Astrocyte of the spinal cord (primary cell): ENCODE measurements at places on chromosomes 1 and 21.

GRCh38 chr21:36184545-36184944 is 27.9 kb downstream of the DOP1B start:
- DNase-seq = no peak

- no peak for DNase-seq
Measured at GRCh38 chr1:43101061-43101460, 71.0 kb downstream of the EBNA1BP2 start.

DNA sequence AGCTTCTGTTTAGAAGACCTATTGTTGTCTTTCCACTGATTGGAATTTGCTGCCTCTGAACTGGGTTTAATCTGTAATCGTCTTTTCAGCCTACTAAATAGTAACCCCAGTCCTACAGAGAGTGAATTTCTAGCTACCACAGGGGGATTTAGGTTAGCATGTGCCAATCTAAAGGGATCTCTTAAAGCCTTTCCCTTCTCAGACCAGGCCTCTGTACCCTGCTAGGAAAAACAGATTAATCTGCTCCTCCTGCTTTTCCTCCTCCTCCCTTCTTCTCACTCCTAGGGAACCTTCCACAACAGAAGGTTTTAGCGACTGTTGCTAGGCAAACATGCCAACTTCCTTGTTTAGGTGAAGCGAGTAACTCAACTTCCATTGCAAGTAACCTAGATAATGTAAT is 1.3 kb upstream of the RC3H1 start:
- peak; percentile 48 for DNase-seq

DNA sequence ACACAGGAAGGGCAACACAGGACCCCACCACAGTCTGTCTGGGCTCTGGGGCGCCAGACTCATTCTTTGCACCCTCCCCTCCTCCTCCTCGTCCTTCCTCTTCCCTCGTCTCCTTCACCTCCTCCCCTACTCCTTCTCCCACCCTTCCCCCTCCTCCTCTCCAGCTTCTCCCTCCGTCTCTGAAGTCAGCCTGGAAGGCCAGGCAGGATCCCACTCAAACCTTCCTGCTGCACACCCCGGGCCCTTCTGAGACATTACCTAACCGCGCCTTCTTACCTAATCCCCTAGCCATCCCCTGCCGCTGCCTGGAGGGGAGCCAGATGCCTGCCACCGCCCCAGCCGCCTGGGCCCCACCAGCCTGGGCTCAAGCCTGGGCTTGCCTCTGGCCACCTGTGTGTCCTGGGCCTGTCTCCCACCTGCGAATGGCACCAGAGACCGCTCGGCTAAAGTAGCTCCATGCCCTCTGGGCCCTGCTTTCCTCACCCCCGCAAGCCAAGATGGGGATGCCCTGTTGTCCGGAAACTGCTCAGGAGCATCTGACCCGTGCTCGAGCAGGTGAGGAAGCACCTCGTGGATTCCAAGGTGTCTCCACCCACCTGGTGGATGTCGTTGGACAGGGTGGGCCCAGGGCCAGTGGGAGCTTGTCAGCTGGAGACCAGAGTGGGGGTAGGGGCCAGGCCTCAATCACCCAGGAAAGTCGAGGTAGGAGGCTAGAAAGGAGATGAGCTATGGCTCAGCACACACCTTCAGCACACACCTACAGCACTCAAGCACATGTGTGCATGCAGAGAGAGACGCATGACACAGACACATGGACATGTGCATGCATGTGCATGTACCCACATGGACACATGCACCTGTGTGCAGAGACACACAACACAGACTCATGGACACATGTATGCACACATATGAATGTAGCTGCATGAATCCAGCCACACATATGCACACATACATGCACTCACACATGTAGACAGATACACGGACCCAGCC is 31.9 kb downstream of the WNT9A start:
- DNase-seq = no peak

DNA sequence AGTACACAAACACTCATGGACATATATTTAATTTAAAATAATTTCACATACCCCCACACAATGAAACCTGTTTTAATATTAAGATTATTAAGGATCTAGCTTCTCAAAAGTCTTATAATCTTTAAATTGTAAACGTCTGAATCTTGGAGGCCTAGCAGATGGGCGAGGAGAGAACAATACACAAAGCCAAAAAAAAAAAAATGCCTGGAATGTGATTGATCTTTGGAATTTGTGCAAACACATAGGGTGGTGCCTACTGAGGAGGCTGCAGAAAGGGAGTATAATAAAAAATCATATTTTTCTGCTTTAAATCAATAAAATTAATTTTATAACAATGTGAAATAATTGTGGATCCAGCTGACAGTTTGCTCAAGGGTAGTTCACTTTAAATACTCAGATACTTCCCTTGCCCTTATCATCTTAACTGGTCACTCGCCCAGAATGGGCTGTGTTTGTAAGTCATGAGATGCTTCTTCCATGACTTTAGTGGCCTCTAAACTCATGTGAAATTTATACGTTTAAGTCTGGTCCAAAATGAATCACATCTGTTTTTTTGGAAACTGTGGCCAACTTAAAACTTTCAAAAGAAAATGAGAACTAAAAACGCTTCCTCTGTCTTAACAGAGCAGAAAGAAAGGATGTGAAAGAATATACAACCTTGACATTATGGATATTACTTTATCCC is 802.8 kb upstream of the CXADR start:
- peak; percentile 18 for DNase-seq

DNA sequence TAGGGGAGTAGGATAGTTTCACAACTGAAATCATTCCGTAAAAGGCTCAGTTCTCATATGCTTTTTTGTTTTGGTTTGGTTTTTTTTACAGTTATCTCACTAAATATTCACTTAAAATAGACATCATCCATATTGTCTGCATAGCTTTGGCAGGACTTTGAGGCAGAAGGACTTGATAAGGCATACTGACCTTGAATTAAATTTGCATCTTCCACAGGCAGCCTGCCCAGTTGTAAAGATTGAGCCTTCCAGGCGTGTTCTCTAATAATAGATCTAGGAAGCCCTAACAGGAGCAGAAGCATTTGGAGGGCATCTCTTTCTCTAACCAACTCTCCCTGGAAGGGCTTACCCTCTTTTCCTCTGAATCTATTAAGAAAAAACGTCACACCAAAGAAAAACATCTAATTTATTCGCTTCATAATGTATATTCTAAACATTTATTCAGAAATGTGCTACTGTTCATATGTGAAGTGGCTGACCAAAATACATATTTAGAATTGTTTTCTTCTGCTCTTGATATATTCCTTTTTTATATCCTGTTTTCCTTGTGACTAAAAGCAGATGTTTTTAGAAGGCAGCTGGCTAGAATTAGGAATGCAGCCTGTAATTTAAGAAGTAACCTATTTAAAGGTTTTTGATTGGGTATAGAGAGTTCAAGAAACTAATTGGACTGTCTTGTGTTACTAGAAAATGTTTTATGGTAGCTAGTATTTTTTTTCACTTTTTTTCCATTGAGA is 20.2 kb downstream of the DESI2 start:
- DNase-seq = peak; percentile 39
